Breast epithelium (tissue), 4 donors: ENCODE measurements at places on chromosomes 4 and X.

DNA sequence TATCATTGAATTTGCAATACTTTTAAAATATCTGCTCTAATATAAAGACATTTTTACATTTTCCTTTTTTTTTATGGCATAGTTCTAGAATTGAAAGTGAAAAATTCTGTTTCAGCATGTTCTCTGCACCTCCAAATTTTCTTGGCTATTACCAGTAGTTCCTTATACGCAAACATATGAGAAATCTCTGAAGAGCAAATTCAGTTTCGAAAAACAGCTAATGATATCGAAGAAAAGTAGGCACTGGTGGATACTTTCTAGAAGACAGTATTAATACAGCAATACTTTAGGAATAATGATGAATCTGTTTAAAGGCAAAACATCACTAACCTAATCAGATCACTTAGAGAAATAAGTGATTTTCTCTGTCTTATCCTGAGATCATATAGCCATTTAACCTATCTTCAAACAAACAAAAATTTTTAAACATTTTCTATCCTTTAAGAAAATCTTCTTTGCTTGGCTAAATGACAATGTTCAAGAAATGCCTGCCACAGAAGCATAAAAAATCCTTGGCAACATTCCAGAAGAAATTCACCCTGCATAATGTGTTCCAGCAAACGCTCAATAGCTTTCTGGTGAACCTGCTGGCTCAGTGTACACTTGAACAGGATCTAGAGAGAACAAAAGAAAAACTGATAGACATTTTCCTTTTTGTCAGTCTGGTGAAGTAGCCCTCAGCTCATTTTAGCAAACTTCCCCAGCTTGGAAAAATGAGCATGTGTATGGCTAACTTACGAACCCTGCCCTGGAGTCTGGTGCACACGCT lies 51.2 kb upstream of the KLF3 start:
- no peak for DNase-seq

DNA sequence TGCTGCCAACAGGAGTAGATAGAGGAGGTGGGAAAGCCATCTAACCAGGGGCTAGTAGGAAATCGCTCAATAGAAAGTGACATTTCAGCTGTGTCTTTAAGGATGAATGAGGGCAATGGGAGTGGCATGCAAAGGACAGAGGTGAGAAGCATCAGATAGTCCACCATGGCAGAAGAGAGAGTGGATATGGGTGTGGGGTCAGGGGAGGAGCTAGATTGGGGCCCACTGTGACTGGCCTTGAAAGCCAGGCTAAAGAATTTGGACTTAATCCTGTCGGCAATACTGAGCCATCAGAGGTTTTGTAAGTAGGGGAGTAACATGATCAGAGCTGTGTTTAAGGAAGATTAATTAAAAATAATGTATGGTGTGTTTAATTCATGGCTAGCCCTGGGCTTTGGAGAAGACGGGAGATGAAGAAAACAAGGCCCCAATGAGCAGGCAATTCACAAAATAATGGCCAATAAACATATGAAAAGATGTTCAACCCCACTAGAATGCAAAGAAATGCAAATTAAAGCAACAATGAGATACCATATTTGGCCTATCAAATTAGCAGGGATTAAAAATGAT lies 98.1 kb upstream of the PJA1 start:
- no peak for DNase-seq

DNA sequence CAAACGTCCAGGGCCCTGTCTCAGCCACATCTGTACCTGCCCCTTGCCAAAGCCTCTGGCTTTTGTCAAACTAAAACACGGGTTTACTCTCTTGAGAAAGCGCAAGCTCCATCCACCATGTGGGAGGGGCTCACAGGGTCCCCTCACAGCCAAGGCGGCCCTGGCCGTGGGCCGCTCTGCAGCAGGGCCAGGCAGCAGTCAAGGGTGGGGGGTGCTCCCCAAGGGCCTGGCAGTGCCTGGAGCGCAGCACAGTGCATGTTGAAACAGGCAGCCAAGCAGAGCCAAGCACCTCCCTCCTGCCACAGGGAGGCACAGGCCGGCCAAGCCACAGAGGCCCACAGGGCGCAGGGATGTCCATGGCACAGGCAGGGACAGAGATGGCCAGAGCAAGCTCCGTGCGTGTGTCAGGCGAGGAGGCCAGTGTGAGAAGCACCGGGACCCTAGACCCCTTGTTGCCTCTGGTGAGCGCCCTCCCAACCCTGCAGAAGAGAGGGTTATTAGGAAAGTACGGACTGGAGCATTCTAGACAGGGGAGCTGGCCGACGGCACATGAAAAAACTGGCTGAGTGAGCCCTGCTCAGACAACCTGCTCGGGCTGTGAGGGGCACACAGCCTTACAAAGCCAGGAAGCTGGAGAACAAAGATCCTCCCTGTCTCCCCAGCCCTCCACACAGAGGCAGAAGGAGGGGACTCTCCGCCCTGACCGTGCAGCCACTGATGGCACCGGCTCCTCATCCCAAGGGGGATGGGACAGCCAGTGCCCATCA lies 39.0 kb downstream of the FAM53A start:
- no peak for DNase-seq

DNA sequence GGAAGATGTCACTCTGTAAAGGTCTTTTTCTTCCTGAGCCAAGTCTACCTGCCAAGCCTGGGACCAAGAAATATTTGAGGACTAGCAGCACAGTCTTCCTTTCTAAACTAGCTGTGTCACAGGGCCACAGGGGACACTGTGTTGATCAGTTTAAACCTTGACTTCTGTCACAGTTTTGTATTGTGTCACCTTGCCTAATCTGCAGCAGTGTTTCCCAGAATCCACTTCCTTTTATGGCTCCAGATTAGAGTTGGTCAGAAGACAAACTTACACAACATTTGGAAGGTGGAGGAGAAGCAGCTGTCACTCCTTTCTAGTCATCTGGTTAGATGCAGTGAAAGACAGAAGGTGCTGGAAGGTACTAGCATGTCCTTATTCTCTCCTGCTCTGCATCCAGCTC lies 143.1 kb upstream of the BCOR start:
- DNase-seq, result no peak

- DNase-seq, result no peak
Measured at GRCh38 chr4:67366311-67366861, 178.9 kb downstream of the CENPC start.

DNA sequence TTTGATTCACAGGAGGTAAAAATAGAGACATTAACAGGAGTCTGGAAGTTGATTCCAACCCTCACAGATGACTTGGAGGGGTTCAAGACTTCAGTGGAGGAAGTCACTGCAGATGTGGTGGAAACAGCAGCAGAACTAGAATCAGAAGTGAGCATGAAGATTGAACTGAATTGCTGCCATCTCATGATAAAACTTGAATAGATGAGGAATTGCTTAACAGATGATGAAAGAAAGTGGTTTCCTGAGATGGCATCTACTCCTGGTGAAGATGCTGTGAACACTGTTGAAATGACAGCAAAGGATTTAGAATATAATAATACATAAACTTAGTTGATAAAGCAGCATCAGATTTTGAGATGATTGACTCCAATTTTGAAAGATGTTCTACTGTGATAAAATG lies 76.5 kb downstream of the RELL1 start:
- no peak for DNase-seq
